Upper lobe of left lung (tissue), 6 donors: ENCODE measurements at places on chromosomes 4 and X.
A peak's percentile ranks its signal among the peaks of the same experiment; 100 is the strongest.

DNA sequence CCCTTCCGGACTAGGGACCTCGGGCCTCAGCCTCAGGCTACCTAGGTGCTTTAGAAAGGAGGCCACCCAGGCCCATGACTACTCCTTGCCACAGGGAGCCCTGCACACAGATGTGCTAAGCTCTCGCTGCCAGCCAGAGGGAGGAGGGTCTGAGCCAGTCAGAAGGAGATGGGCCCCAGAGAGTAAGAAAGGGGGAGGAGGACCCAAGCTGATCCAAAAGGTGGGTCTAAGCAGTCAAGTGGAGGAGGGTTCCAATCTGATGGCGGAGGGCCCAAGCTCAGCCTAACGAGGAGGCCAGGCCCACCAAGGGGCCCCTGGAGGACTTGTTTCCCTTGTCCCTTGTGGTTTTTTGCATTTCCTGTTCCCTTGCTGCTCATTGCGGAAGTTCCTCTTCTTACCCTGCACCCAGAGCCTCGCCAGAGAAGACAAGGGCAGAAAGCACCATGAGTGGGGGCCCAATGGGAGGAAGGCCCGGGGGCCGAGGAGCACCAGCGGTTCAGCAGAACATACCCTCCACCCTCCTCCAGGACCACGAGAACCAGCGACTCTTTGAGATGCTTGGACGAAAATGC lies at the start of gene WAS:
Gene WAS (plus strand): TSS at position 389 of the 572 bp plus-strand sequence. CDS start 55 bp downstream, at position 444.
- peak; percentile 49 for DNase-seq

DNA sequence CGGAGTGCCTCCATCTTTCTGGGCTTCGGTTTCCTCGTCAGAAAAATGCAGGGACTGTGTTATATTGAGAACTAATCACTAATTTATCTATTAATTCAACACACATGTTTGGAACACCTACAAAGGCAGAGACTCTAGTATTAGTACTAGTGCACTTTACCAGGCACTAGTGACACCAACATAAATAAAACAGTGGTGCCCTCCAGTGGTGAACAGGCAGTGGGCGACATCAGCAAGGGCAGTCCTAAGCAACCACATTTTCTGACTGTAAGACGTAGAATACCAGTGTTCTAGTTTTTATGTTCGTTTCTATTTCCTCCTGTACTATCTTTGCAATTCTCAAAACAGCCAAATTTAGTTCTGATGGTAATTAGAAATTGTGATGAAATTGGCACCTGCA lies 69.1 kb upstream of the UCP1 start:
- DNase-seq: no peak

DNA sequence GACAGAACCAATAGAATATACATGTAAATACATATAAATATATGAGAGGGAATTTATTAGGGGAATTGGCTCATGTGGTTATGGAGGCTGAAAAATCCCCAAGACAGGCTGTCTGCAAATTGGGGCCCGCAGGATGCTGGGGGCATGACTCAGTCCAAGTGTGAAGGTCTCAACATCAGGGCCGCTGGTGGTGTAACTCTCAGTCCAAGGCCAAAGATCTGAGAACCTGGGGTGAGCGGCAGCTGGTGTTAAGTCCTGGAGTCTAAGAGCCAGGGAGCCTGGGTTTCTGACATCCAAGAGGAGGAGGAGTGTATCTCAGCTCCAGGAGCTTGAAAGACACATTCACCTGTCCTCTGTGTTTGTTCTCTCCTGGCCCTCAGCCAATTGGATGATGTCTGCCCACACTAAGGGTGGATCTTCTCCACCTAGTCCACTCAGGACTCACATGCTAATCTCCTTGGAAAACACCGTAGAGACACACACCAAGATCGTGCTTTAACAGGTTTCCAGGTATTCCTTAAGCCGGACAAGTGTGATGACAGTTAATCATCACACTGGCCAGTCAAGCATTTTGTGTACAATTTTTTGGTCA lies 28.9 kb downstream of the TIGD2 start:
- no peak for DNase-seq

GRCh38 chr4:170931321-170931720 lies 841.6 kb upstream of the AADAT start:
- no peak for DNase-seq

DNA sequence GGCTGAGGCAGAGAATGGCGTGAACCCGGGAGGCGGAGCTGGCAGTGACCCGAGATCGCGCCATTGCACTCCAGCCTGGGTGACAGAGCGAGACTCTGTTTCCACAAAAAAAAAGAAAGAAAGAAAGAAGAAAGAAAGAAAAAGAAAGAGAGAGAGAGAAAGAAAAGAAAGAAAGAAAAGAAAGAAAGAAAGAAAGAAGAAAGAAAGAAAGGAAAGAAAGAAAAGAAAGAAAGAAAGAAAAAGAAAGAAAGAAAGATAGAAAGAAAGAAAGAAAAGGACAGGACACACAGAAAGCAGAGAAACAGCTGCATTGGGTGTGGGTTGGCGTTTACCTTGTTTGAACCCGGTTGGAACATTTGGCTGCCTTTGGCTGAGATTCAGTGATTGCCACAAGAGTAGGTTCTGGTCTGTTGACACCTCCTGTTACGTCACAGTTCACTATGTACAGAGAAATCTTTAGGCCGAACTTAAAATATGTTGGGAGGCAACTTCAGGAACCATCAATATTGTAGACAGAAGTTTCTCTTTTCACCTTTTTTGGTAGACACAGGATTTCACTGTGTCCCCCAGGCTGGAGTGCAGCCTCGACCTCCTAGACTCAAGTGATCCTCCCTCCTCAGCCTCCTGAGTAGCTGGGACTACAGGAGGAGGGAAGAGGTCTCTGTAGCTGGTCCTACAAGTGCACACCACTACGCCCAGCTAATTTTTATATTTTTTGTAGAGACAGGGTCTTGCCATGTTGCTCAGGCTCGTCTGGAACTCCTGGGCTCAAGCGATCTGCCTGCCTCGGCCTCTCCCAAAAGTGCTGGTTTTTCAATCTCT lies 16.3 kb upstream of the PLCXD1 start:
- DNase-seq: no peak
